Stimulated activated CD8-positive, alpha-beta memory T cell treated with anti-CD3 and anti-CD28 coated beads, Interleukin-4, amount 100 ng/mL, for 48 hours (primary cell): ENCODE measurements at places on chromosomes 7 and 10.

GRCh38 chr7:105487579-105488571, 34.2 kb downstream of the PUS7 start:
- DNase-seq = no peak

DNA sequence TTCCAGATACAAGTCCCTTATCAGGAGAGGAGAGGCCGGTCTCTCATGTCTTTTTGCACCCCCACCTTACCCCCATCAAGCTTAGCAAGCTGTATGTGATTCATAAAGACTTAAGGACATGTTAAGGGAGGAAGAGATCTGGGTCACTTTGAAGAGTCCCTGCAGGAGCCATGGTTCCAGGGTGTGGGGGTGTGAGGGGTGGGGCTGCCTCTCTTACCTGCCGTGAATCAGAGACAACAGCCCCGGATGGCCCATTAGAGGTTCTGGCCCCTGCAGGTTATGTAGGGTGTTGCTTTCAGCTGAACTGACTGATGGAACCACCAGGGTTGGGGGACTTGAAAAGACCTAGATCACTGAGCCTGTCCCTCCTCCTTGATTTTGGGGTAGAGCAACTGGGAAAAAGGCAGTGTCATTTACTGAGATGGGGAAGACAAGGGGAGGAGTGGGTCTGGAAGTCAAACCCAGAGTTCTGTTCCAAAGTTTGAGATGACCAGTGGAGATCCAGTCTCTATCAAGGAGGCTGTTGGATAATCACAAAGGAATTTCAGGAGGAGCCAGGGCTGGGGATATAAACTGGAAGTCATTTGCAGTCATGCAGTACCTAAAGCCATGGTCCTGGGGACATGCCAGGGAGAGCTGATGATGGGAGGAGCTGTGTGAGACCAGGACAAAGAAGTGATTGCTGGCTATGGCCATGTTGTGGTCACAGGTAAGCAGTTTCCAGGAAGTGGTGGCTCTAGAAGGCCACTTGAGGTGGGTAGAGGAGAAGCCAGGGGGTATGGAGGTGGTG, 23.1 kb downstream of the ADAMTS14 start:
- DNase-seq = no peak

DNA sequence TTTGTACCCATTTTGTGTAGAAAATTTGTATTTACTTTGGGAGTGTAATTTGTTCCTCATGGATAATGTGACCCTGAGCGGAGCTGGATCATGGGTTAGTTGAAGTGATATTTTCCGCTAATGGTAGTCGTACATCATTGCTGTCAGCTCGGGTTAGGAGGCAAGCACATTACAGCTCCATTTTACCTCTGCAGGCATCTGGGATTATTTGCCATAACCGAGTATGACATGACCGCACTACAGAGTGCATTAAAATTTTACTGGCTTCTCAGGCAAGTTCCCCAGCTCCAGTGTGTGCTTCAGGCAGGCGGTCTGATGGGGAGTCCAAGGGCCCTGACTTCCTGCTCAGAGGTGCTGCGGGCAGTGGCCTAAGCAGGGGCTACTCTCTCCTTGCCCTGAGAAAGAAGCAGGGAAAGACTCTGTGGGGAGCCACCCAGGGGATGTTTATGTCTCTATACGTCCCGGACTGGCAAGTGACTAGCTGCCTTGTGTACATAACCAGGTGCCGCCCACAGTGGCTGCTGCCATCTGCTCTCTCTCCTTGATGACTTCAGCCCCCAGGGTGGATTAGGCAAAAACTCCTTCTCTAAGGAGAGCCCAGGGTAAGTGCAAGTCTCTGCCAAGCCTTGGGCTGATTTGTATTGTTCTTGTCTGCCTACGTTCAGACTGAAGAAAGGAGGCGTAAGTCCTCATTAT, 685.3 kb upstream of the GALNT17 start:
- DNase-seq = no peak

DNA sequence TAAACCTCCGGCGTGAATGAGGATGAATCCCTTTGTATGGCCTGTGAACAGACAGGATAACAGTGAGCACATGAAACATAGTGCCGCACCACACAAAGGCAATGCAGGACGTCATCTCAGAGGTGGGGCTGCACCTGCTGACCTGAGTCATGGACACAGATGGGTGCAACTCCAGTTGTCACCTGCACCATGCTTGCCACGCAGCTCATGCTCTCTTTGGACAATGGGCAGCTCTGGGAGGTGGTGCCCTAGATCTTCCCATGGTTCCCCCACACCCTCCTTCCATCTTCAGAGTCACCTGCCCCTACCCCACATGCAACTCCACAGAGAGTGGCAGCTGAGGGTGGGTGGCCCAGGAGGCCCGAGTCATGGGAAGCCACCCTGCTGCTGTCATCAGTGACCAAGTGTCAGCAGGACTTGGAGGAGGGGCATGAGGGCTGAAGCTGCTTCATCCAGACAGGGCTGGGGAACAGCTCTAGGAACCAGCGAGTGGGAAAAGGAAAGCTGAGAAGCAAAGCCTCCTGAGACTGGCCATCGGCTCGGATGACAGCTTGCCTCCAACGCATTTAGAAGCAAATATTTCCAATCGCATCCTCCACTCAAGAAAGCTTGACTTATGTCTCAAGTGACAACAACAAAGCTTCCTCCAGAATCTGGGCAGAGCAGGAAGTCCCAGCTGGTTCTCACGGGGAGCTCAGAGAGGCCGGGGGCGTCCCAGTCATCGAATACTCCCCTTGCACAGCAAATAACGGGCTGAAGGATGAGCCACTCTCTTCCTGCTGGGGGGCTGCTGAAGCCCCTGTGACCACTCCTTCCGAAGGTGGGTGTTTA, 27.1 kb downstream of the VIPR2 start:
- DNase-seq = no peak

DNA sequence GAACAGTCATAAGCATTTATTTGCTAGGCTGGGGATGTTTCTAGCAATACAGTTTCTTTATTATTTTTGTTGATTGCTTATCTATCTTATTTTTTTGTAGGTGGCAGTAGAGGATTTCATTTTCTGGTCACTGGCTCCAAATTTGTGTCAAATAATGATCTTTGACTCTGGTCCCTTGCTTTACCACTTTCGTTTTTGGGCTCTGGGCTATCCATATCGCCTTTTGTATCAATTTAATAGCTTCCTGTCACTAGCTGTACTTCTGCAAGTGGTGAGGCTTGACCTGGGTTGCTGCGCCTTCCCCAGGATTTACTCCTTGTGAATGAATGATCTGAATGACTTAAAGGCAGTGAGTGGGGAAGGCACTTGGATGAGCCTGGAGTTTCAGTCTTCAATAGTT, 48.4 kb downstream of the MDFIC start:
- no peak for DNase-seq

- DNase-seq = no peak
Observed at GRCh38 chr7:48511080-48511479, 339.8 kb downstream of the ABCA13 start.

- no peak for DNase-seq
Observed at GRCh38 chr10:19426034-19426433, 377.4 kb downstream of the MALRD1 start.

- DNase-seq = no peak
Observed at GRCh38 chr10:71888248-71888622, 37.2 kb upstream of the PSAP start.

GRCh38 chr7:23598296-23598695, 1.1 kb downstream of the CCDC126 start:
- DNase-seq = no peak

DNA sequence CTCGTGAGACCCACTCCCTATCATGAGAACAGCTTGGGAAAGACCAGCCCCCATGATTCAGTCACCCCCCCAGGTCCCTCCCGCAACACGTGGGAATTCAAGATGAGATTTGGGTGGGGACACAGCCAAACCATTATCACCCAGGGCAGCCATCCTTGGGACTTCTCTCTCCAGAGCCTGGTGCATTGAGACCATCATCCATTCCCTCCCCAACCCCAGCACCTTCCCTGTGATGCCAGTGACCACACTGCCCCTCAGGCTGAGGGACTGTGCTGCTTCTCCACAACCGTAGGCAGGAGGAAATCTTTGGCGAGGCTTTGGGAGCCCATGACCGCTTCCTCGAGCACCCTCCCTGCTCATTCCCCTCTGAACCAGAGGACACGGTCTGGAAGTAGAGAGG, 64.4 kb downstream of the TACC2 start:
- DNase-seq = no peak

GRCh38 chr7:1802899-1803298, 132.8 kb downstream of the ELFN1 start:
- no peak for DNase-seq

- DNase-seq = no peak
Observed at GRCh38 chr10:126684171-126684745, 13.8 kb upstream of the C10orf90 start.

DNA sequence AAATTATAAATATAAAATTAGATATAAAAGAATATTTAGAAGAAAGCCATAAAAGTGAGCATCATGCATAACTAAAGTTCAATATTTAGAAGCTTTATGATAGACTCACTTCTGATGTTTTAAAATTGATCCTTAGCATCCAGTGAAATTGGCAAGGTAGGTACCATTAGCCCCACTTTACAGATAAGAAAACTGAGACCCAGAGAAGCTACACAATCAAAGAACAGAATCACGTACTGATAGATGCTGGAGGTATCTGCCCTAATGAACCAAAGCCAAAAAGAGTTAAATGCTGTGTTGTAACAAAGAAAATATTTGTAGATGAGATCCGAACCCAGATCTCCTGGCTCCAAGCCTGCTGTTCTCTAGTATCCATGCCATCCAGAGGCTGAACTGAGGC, 42.6 kb upstream of the RAPGEF5 start:
- no peak for DNase-seq

GRCh38 chr10:119424258-119424975, 118.1 kb downstream of the RGS10 start:
- no peak for DNase-seq

GRCh38 chr10:20909801-20910200, 12.7 kb upstream of the NEBL start:
- no peak for DNase-seq

DNA sequence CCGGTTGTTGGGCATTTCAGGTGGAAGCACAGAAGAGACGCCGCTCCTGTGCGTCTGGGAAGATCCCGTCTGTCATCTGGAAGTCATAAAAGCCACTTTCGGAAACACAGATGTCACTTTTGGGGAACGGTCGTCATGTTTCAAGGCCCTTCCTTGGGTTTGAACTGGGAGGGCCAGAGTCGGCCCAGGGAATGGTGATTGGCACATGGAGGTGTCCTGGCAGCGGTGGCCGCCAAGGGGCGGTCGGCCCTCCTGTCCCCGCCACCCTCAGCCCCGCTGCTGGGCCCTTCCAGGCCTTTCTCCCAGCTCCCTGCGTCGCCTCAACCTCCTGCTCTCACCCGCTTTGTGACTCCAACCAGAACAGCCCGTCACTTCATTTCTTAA, 115.2 kb upstream of the SFMBT2 start:
- DNase-seq = no peak

DNA sequence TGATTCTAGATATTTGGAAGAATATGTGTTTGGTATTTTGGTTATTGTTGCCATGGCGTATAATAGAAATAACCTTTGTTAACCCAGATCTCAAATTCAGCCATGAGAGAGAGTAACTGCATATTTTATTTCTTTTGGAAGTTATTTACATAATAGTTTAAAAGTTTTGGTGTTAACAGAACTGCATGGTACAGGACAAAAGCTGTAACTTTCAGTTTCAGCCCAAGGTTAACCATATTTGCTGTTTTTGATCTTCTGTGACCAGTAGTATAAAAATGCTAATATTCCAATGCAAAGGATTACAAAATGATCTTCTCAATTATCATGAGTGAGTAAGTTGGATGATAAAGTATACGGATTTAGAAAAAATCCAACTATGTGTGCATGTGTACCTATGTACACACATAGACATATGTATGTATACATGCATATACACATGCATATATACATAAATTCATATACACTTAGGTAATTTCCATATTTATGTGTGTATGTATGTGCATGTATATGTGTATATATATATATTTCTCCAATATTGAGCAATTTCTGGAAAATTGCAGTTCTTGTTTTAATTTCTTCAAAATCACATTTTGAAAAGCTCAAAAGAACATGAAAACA, 38.0 kb upstream of the PIP4K2A start:
- no peak for DNase-seq

- DNase-seq = no peak
Observed at GRCh38 chr10:101961591-101962498, 94.1 kb downstream of the ARMH3 start.

GRCh38 chr10:69880301-69881081, 78.8 kb downstream of the COL13A1 start:
- DNase-seq = no peak

DNA sequence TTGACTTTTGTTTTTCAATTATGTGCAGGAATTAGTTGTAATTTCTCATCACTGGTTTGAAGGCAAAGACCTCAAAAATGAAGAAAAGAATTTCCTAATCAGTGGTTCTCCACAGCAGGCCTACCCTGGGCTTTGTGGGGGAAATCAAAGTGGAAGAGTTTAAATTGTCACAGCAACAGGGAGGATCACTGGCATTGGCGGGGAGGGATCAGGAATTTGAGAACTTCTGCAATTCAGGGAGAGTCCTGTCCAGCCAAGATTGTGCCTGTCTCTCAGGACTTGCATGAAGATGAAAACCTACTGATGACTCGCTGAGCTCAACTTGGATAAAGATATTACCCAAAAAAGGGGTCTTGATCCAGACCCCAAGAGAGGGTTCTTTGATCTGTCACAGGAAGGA, 70.1 kb downstream of the HACD1 start:
- DNase-seq = no peak

- DNase-seq = no peak
Observed at GRCh38 chr7:157194948-157195347, 56.2 kb downstream of the UBE3C start.

- no peak for DNase-seq
Observed at GRCh38 chr10:44051584-44052385, 333.1 kb downstream of the CXCL12 start.

DNA sequence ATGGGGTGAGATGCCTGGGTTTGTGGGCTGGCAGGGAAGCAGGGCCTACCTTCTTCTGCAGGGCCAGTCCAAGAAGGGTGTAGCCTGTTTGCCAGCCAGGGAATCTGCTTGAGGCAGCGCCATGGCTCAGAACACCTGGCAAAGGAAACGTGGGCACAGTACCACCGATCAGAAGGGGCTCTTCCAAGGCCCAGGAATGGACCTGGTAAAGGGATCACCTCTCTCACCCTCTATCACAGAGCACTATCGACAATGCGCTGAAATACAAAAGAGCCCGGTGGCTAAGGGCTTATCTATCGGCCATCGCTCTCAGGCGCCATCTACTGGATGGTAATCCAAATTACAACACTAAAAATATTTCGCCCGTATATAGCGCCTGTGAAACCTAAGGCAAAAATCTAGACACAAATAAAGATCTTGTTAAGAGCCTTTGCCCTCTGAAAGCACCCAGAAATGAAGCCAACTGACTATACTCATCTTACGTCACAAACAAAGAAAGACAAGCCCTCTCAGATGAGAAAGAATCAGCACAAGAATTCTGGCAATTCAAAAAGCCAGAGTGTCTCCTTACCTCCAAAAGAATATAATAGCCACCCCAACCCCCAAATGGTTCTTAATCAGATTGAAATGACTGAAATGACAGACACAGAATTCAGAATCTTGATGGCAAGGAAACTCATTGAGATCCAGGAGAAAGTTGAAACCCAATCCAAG, 217.8 kb upstream of the HPS1 start:
- DNase-seq = peak; percentile 52
